ENCODE measurements at places on chromosomes 12 and 14.

DNA sequence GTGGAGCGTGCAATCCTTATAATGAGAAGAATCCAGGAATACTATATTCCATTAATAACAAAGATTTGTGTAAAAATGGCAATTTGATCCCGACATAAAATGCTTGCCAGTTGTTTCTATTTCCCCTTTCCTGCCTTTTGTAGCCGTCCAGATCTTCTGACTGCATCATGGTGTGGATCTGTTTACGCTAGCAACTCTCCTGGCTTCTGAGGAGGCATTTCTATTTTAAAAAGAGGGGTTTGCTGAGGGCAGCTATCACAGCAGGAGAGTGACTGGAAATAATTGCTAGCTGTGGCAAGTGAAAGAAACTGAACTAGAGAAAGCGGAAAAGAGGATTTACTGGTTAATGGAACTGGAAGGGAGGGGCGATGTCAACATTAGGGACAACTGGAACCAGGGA is 145.6 kb downstream of the ATP23 start:
- peak; percentile 28 for DNase-seq

DNA sequence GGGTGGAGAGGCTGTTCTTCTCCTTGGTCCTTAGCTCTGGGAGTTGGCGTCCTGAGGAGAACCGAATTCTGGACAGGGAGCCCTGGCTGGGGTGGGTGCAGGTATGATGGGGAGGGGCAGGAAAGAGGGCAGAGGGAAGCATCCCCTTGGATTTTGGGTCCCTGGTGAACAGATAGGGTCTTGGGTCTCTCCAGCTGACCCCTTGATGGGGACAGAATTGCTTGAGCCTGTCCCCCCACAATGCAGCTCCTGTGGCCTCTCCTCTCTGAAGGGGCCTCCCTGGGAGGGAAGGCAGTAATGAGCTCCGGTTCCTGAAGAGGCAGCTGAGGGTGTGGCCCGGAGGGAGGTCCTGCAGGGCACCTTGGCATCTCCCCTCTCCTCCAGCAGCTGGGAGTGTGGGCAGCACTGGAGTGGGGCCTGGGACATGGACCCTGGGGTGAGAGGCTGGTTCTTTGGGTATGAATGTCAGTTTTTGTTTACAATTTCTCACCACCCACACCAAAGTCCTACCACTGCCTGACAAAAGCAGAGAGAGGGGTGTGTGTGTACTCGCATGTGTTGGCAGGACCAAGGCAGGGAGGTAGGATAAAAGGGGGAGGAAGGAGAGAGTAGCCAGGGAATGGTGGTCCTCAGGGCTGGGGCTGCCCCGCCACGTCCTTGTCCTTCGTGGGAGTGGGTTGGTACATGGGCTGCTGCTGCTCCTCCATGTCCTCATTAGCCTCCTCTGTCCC is 7.7 kb upstream of the CEBPE start:
- DNase-seq, result no peak

- no peak for DNase-seq
Measured at GRCh38 chr12:131355361-131356245, 355.3 kb upstream of the SFSWAP start.

- DNase-seq, result peak; percentile 90
Measured at GRCh38 chr14:56648508-56649301, 69.1 kb downstream of the TMEM260 start.

GRCh38 chr14:98733536-98733935 is 538.5 kb downstream of the BCL11B start:
- DNase-seq, result no peak
